Naive thymus-derived CD4-positive, alpha-beta T cell (primary cell): ENCODE measurements at places on chromosomes 1 and 21.

DNA sequence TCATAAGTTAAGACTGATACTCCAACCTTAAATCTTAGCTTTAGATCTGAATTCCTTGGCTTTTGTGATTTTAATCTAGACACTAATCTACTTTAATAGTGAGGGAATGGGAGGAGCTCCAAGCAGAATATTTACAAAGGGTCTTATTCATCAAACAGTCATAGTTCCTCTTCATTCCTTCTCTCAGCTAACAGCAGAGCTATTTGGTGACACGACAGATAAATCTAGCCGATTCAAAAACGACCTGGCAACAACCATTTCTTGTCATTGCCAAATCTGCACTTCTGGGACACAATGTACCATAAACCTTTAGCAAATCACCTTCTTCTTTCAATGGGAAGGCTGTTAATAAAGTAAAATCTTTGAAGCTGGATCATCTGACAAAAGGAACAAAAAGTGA, 52.8 kb upstream of the FOXD3 start:
- no peak for DNase-seq

GRCh38 chr1:197394831-197395608, 127.0 kb downstream of the CRB1 start:
- no peak for DNase-seq

DNA sequence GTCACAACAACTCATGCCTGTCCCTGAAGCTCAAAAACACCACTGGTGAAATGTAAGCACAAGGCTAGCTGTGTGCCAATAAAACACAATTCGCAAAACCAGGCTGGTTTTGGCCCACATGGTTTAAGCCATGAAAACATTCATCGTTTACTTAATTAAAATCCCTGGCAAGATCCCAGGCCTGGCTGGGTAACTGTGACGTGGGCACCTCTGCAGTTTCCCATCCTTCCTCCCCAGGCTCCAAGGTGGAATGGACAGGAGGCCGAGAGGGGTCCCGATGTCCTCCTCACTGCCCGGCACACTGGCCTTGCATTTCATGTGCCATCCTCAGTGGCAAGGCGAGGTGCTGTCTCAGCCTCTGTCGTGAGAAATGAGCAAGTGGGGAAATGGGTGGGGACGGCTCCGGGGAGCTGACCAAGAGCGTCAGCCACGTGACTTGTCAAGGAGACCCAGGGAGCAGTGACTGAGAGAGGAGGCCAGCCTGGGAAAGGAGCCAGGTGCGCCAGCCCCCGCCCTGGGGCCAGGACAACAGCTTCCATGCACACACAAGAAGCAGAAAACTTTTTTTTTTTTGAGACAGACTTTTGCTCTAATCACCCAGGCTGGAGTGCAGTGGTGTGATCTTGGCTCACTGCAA, 153.1 kb upstream of the RAB4A start:
- DNase-seq = no peak

DNA sequence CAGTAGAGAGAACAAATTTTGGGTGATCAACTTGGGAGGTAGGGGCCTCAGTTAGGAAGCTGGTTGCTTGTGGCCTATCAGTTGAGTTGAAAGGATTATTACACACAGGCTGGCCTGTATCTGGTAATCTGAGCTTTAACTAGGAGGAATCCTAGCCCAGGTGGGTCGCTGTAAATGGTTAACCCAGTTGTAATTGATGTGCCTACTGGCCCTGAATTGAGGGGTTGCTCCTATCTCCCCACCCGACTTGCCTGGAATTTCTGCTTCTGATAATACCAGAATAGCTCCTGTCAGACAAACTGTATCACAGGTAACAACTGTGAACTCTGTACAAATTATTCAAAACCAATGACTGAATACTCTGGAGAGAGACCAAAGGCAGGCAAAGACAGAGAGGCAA, 210.4 kb upstream of the RUNX1 start:
- DNase-seq = no peak

GRCh38 chr1:19204446-19205266, 5.4 kb downstream of the UBR4 start:
- no peak for DNase-seq

DNA sequence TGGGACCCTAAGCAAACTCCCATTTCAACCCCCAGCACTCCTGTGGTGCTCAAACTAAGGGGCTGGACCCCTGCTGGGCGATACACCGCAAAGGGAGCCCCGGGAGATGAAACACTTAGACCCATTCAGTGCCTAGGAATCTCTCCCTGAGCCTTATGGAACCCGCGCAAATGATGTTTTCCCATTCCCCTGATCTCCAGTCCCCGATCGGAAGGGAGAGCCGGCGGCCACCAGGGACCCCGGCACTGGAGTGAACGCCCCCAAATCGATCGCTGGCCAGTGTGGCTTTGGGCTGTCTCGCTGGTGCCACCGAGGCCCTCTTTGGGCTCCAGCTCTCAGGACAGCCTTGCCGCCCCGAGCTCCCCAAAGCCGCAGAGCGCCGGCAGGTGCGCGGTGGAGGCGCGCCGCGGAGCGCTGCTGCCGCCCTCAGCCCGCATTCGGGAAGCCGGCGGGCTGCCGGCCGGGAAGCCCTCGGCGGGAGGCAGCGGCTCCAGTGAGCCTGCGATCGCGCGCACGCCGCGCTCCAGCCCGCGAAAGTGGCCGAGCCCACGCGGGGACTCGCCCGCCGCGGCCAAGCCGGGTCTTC, 1.1 kb downstream of the PLXNA2 start:
- DNase-seq = no peak

DNA sequence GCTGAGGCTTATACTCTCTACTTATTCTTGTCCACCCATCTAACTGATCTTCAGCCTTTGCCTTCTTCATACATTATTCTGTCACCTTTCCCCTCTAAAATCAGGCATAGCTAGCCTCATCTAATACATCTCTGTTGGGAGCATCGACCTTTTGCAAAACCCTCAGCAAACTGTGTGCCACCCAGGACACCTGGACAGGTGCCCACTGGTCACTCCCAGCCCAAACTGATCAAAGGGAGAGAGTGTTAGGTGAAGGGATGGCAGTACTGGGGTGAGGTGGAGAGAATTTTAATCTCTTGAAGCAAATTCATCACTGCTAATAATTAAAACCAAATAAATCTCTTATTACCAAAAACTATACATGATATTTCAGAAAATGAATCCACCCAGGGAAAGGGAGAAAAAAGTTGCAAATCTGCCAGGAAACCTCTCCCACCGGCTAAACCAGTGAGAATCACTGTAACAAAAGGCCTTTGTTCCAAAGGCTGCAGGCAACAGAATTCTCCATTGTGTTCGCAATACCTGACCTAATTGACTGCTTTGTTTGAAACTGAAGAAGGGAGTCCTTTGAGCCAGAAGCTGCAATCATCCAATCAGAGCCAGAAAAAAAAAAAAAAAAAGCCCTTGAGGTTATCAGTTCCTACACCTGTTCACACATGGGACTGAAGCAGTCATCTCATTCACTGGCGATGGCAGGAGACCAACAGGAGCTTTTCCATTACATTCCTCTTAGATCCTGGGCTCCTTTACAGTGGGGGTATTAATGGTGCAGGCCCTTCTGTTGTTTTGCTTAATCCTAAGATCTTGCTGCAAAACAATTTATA, 172.6 kb downstream of the APP start:
- no peak for DNase-seq

GRCh38 chr1:54323921-54324250, 82.3 kb downstream of the SSBP3 start:
- no peak for DNase-seq

DNA sequence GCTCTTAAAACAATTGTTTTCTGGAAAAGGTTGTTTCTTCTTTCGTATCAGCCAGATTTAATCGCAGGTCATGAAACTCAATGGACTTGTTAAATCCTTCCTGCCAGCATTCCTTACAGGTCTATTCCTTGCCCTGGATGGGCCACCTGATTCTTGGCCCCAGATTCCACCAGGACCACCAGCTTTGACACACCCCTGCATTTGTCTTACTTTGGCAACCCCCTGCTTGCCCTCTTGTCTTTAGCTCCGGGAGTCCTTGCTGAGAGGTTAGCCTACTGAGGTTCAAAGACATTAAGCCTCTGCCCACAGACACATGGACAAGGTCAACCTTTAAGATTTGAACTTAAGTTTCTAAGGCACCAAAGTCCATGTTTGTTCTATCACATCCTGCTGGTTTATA, 27.1 kb upstream of the DAB1 start:
- no peak for DNase-seq

DNA sequence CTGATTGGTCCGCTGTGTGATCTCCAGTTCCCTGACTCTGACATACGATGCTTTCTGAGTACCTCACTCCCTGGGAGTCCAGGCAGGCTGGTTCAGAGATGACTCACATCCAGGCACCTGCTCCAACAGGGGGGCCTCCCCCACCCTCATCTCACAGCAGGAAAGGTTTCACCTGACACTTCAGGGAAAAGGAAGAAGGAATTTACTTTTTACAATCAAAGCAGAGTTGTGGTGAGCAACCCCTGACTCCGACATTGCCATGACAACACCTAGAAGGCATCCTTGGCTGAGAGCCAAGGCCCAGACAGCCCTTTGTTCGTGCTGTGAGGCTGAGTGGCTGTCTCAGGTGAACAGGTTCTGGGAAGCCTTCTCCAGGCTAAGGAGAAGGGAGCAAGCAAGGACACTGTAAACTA, 164.6 kb upstream of the GJB5 start:
- DNase-seq = no peak
